Heart right ventricle (tissue), 16 donors: ENCODE measurements at places on chromosomes 12 and 14.

- DNase-seq: no peak
Measured at GRCh38 chr12:131628023-131628740, 82.7 kb upstream of the SFSWAP start.

DNA sequence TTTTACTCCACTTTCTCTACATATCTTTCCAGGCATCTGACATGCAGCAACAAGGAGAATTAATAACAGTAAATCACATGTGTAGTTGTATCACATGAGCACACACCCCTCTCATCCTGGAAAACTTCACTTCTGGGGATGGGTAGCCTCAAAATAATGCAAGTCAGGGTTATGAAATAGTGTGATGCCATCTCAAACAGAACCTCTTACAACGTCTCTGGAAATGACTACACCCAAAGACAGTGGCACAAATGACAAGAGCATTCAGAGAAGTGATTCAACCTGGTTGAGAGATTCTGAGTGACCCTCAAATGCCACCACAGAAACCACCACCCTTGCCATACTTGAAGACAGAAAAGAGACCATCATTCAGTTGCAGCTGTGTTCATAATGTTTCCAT lies 2.8 kb downstream of the DIO2 start:
- no peak for DNase-seq

- DNase-seq: no peak
Measured at GRCh38 chr14:90274019-90274418, 17.7 kb downstream of the PSMC1 start.

DNA sequence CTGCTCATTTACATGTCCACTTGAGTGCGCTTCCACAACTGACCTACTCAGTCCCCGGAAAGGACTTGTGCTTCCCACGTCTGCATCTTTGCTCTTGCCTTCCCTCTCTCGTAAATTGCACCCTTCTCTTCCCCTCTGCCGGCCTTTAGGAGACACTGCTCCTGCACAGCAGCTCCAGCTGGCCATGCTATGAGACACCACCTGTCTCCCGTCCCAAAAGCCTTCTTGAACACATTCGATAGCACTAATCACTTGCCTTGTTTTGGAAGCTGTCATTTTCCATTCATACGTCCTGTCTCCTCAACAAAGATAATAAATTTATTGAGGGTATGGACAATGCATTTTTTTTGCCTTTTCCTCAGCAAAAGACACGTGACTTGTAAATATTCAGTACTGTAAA lies 15.7 kb upstream of the KCNA1 start:
- no peak for DNase-seq

DNA sequence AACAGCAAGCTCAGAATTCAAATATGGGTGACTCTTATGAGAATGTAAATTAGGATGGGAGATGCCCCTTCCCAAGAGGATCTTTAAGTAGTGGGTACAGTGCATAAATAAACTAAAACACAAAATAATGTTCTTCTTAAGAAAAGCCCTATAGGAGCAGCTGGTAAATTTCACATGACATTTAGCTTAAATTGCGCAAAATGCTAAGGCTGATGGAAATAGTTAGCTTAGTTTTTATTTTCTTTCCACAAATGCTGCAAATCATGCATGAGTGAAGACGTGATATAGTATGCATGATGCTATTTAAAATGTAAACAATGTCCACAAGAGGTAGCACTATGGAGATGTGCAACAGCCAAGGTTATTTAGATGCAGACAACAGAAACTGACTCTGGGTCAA lies 328.1 kb downstream of the ATP23 start:
- DNase-seq: no peak

DNA sequence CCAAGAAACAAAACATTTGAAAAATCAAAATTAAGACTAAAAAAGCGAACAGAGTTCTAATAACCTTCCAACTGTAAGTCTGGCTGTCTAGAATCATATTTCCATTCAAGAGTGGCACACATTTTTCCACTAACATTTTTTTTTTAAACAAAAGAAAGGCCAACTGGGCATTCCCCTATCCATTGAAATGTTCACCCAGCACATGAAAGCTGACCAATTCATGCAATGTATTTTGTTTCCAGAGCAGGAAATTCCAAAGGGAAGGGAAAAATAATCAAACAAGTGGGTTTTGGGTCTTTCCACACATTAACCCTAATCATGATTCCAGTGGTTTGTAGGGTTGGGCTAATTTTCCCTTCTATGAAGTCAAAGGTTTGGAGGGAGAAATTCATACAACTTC lies 206.5 kb downstream of the CALM1 start:
- no peak for DNase-seq

GRCh38 chr12:107223821-107224220 lies 130.5 kb upstream of the CRY1 start:
- DNase-seq: no peak
